ENCODE measurements at places on chromosomes 7 and 10. TPM values are rescaled to one million over a fixed set of nuclear protein-coding genes. Genes with fewer than 3 reads are reported as not detected.

GRCh38 chr10:66187053-66187733 is 738.6 kb upstream of the LRRTM3 start:
- no peak for DNase-seq

GRCh38 chr7:92761391-92762097 is 74.8 kb downstream of the CDK6 start:
- no peak for DNase-seq

DNA sequence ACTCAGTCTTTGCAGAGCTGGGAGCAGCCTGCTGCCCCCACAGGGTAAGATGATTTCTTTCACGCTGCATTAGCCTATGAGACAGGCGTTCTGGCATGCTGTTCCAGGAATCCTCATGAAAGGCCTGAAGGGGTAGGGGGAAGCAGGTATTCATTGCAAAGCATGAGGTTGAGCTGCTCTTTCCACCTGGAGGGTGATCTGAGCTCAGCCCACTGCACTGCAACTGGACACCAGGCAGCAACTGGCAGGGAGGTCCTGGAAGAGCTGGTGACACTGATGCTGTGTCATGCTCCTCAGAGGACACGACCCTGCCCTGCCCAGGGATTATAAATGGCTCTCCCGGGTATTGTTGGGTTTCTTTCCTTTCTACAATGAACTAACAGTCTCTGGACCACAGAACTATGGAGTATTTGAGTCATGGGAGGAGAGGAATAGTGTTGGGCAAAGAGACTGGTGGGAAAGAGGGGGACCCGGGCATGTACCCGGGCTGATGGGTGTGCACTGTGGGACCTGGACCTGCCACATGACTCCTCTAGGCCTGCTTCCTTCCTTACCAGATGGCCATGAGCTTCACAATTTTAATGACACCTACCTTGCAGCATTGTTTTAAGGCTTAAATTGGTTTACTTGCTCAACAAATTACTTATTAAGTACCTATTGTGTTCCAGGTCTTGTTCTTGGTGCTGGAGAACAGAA is 24.3 kb downstream of the SLC25A28 start:
- DNase-seq, result no peak

- no peak for DNase-seq
Measured at GRCh38 chr10:75876710-75877109, 445.3 kb downstream of the LRMDA start.

- no peak for DNase-seq
Measured at GRCh38 chr7:112084520-112084971, 121.7 kb downstream of the DOCK4 start.

DKK1 gene
- polyA plus RNA-seq, result 0.11 TPM

DNA sequence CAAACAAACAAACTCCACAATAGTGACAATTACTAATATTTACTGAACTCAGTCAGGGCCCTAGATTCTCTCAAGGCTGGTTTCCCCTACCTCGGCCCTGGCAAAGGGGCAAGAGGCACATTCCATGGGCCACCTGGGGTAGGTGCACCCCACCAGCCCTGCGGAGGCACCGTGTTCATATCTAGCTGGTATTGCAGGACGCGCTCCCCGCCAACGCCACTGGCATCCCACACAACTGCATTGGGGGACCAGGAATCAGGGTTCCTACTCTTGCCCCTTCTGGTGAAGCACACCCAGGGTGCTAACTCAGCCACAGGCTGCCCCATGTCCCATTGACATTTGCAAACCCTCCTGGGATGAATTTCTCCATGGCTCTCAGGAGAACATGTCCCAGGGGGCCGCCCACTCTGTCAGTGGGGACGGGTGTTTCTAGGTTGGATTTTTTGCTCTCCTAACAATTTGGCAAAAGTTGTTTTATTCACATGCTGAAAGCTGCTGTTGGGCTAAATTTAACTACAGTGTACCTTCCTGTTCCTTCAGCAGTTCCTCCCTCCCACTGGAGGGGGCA is 76.7 kb downstream of the ZRANB1 start:
- peak; percentile 48 for DNase-seq

DNA sequence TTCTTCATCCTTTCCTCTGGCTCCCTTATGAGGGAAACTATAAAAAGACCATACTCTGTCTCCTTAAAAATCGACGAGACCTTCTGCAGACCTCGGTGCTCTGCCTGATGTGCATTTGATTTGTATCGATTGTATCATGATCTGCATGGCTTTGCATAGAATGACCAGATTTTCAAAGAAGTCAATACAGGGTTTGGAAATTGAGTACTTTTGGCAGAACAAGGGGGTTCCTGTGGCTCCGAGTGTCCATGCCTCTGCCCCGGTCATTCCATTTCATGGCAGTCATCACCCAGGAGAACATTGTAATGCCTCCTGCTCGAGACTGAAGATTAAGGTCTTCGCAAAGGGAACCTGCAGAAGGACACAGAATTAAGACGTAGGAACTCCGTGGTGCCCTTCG is 685 bp downstream of the CASP2 start:
- DNase-seq, result no peak

GPER1 gene
- 1.8 TPM for polyA plus RNA-seq

DNA sequence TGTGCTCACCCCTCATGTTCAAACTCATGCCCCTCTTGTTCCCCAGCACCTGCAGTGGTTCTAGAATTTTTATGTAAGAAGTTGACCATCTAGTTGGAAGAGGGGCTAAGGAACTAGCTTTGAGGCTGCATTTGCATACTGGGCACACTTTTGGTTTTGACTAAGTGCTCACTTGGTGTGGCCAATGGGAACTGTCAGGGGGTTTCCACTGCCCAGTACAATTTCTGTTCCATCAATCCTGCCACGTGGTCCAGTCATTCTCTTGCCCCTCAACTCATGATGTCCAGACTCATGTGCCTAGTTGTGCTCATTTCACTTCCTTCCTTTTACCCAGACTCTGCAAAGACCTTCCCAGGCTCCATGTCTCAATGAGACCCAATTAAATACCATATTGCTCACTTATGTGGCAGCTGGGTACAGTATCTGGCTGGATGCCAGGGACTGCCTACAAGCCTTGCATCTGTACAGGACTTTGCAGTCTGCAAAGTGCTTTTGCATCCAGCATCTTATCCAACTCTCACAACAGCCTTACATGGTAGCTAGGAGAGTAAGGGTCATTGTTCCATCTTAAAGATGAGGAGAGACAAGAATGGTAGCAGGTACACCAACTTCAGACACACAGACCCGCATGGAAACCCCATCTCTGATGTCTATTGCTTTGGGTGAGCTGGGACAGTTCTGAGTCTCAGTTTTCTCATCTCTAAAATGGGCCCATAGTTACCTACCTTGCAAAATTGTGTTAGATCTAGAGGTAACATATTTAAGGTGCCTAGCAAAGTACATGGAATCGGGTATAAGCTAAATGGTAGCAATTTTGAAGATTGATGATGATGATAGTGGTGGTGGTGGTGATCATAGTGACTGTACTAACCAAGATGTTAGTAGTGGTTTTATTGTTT is 30.1 kb upstream of the KCNMA1 start:
- no peak for DNase-seq
